ENCODE measurements at places on chromosomes 3 and 15. TPM values are rescaled to one million over a fixed set of nuclear protein-coding genes. Genes with fewer than 3 reads are reported as not detected.

VEPH1 gene
- total RNA-seq = 8.9 TPM

RTP4 gene
- total RNA-seq = 16.6 TPM

CHRM5 gene
- not detected for total RNA-seq

TERC gene
- 68.1 TPM for total RNA-seq

PLAAT1 gene
- 11.6 TPM for total RNA-seq

BFSP2 gene
- total RNA-seq = not detected

SNTN gene
- not detected for total RNA-seq

GOLGA8K gene
- total RNA-seq = not detected

PIF1 gene
- 5.4 TPM for total RNA-seq

NR2E3 gene
- not detected for total RNA-seq

TBCCD1 gene
- total RNA-seq = 21.4 TPM

RPP25 gene
- not detected for total RNA-seq

ERICH6 gene
- total RNA-seq = 0.06 TPM

CASR gene
- total RNA-seq = not detected

SLC9A9 gene
- 9.7 TPM for total RNA-seq

EIF4E3 gene
- total RNA-seq = 0.97 TPM

SH3GL3 gene
- total RNA-seq = 2.0 TPM

EPHA6 gene
- 7.3 TPM for total RNA-seq
